ENCODE measurements at places on chromosomes 5 and 9.

DNA sequence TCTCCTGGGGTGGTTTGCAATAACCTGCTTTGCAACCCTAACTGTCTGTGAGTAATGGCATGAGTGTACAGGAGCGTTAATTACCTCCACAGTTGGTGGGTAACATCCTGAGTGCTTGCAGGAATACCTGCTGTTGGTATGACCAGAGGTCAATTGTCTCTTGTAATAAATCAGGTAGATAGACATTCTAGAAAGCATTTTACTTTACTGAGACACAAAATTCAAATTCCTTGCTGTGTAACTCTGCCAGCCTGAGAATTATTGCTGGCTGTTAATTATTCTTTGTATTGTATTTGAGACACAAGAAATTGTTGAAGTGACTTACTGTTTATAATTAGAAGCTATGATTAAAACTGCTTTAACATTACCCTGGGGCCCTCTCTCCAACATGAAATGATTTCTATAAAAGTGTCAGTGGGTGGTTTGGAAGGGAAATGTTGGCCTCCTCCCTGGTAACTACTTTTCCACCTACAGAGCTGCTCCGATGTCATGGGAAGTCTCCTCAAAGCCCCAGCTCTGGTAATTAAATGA is 150.8 kb upstream of the ADCY2 start:
- H3K27ac ChIP-seq = no peak overlapping the region
- no peaks in the 10 kb centered on the region for H3K27me3 ChIP-seq
- no peak overlapping the region for H3K4me3 ChIP-seq
- no peak for DNase-seq

GRCh38 chr5:5085381-5085780 is 54.7 kb upstream of the ADAMTS16 start:
- no peak overlapping the region for H3K27ac ChIP-seq
- no peaks in the 10 kb centered on the region for H3K4me1 ChIP-seq
- H3K4me3 ChIP-seq = no peak overlapping the region
- no peak for DNase-seq

DNA sequence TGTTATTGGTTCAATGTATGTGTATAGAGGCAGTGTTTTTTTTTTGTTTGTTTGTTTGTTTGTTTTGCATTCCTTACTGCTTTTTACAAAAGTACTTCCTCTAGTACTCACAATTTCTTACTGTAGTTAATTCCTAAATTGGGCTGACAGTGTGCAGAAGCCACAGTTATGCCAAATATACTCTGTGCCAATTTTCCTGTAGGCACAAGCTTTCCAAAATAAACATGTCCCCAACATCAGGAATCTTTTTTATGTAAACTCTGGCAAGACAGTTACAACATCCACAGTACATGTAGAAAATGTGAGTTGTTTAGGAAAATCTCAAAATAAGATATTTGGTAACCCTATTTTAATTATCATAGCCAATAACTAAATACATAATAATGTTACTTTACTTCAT is 161.6 kb upstream of the TSLP start:
- no peaks in the 10 kb centered on the region for H3K4me1 ChIP-seq
- no peak overlapping the region for H3K4me3 ChIP-seq
- H3K36me3 ChIP-seq = no peaks in the 10 kb centered on the region
- H3K27ac ChIP-seq = no peak overlapping the region

- H3K4me1 ChIP-seq = peaks cover 9% of the 10 kb centered on the region
- no peak for DNase-seq
- H3K27ac ChIP-seq = no peak overlapping the region
- H3K4me3 ChIP-seq = peak overlapping the region; percentile 34
- no peaks in the 10 kb centered on the region for H3K27me3 ChIP-seq
Measured at GRCh38 chr5:176809544-176810080, 747 bp upstream of the UNC5A start.

- no peak overlapping the region for H3K4me3 ChIP-seq
- H3K27ac ChIP-seq = no peak overlapping the region
- no peak for DNase-seq
Measured at GRCh38 chr5:180631549-180632383, 17.6 kb downstream of the FLT4 start.

All from testis (tissue), 5 donors.